ENCODE measurements at places on chromosomes 12 and 14.

GRCh38 chr12:91140026-91140931 lies 29.0 kb upstream of the LUM start:
- no peak for DNase-seq

DNA sequence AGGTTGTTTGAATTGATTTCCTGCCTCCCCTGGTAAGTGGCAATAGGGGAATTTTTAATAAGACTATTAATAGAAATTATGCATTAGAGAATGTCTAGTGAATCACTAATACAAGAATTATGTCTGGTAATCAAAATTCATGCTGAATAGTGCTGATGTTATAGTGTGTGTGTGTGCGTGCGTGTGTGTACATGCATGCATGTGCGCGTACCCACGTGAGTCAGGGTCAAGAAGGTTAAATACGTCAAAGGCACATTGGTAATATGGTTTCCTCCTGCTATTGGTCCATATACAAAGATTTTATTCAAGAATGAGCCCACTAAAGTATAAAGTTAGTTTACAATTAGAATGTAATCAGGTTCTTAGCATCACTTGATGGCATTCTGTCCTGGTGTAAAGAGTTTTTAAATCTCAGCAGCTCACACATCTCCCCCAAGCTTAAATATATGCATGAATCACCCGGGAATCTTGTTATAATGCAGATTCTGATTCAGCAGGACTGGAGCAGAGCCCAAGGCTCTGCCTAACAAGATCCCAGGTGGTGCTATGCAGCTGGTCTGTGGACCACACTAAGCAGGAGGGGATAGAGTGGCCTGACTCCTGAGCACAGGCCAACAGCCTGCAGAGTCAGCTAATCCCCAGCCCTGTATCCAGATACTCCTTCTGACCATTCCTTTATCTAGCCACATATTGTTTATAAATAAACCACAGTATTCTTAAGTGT lies 43.9 kb downstream of the TTC9 start:
- no peak for DNase-seq

GRCh38 chr12:16726879-16727278 lies 120.9 kb upstream of the LMO3 start:
- DNase-seq: no peak

DNA sequence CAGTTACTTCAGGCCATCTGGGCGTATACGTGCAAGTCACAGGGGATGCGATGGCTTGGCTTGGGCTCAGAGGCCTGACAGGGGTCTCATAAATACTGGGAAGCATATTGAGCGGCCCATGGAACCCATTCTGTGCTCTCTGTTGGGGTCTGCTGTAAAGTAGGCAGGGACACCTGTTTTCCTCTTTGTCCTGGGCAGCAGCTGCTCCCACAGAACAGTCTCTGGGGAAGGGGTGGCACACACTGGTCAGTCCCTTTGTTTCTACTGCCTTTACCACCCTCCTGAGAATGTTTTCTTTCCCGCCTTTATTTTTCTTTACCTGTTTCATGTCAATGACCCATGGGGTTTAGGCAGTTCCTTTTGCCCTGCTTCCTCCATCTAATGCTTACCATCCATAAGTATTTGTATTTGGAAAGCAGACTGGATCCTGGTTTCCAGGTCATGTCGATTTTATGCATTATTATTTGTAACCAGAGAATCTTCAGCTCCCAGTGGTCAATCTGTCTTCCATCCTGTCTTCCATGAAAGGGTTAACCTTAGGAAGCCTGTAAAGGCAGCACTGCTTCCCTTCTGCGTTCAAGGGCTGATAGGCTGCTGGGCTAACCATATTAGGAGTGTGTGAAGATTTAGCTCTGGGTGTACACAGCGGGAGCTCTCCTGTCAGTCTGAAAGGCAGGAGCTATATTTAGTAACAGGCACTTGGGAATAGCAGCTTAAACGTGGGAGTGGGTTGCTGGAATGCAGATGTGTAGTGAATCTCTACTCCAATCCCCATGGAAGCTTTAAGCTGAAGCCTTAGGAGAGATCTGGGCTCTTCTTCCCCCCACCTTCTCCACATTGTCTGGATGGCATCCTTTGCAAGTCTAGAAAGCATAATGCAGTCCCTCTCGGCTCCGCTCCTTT lies 124.0 kb downstream of the DYRK2 start:
- peak; percentile 62 for DNase-seq
